ENCODE measurements at places on chromosomes 7 and 10. TPM values are rescaled to one million over a fixed set of nuclear protein-coding genes. Genes with fewer than 3 reads are reported as not detected.

Gene TMEM225B
- polyA plus RNA-seq: 0.19 TPM

DNA sequence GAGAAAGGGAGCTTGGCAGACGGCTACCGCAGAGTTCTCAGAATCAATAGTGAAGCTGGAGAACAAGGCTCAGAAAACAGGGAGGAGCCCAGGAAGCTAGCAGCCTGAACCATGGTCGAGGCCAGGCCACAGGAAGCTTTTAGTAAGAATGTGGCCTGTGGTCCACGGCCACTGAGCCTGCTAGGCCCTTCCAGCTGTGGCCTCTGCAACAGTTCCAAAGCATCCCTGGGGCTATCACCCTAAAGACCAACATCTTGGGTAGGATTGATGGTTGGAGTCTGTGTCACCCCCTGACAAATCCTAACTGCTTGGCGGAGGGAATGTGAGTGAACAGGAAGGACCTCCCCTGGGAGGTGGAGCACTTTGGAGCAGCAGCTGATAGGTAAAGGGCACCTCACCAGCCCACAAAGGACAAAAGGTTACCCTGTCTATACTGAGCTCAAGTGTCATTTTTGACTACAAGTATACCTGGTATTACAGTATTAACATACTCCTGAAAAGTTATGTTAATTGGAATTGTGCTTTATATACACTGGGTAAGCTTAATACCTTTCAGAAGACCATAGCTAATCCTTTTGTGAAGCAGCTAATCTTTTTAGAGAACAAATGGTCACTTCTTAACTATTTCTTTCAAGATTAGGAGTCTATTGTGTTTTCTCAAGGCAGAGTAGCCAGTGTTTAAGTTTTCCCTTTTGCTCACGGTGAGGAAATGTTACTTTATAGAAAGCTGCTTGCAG is 18.7 kb downstream of the PTPRE start:
- no peak for DNase-seq

GRCh38 chr7:143905509-143905908 is 3.5 kb upstream of the TCAF1 start:
- no peak for DNase-seq

DNA sequence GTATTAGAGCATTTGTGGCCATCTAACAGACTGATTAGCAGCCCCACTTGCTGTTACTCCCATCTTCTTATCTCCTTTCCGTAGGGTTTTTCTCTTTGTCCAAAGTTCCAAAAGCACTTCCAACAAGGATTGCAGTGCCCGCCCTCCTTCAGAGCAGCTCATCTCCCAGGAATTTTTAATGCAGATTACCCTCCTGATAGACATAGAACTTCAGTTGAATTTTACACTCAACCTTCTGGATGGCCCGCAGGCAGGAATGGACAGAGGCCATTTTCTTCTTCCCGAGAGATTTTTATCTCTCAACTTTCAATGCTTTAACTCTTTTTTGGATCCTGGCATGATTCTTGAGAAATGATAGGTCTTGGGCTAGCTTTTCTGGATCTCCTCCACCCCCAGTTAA is 23.3 kb downstream of the PRKG1 start:
- DNase-seq: no peak

DNA sequence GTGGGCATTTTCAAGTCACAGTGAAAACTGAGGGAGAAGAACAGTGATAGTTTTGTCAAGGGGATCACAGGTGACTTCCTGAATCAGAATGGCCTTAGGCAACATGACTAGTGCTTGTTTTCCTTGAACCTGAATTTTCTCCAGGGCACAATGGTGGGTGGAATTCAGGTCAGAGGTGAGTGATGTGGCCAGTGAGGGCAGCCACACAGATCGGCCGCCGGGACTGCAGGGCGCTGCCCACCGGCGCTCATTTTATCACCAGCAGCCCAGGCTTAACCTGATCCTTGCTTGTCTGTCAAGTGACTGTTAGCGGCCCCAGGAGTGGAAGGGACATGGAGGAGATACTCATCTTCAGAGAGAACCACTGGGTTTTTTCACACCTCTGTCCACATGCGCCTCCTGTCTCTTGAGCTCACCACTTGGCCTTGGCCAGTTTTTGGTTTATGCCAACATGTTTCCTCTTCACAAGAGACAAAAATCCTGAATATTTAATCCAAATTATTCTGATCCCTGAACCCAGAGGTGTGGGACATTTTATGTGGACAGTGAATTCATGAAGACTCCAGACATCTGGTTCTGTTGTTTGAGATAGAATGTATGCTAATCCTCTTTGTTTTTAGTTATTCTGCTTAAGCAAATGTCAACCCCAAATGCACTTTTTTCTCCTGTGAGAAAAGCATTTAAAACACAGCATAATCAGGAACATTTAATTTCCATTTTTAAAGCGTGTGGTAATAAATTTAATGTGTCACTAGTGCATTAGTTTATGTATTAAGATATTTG is 108.7 kb downstream of the DOCK1 start:
- DNase-seq: no peak

GRCh38 chr10:89266721-89267453 is 15.3 kb upstream of the LIPA start:
- DNase-seq: no peak

GRCh38 chr7:66845379-66846095 is 75.5 kb upstream of the TMEM248 start:
- DNase-seq: no peak

All from foreskin keratinocyte (primary cell).